ENCODE measurements at places on chromosomes 5 and 9.

- no peak for DNase-seq
Measured at GRCh38 chr9:124375726-124376125, 39.5 kb downstream of the PSMB7 start.

DNA sequence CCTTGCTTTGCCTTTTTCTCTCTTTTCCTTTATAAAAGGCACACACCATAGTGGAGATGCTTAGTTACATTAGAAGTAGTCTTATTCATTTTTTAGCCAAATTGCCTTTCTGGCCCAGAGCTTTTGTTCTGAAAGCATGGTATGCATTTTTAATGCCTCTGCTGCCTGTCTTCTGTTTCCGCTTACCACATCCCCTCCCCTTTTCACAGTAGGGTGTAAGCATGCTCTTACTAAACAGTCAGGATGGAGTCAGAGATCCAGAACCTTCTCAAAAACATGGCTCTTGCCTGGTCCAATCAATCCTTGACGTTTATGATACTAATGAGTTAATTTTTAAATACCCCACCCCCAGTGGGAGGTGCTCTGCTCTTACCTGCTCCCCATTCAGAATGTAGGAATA is 22.5 kb downstream of the PPP3R2 start:
- DNase-seq: no peak

DNA sequence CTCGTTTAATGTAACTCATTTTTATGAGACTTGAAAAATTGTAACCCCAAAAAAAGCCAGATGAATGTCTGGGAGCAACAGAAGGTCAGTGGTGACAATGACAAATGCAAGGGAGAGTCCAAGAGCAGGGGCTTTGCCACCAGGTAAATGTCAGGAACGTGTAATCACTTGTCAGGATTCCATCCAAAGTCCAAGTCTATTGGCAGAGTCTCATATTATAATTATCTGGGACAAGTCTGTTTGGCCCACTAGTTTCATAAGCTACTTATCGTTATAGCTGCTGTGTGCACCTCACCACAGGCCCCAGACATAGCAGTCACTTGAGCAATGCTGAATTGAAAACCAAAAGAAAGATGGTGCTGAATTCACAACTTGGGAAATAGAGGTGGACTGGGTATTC is 180.8 kb downstream of the DNAH5 start:
- DNase-seq: no peak

DNA sequence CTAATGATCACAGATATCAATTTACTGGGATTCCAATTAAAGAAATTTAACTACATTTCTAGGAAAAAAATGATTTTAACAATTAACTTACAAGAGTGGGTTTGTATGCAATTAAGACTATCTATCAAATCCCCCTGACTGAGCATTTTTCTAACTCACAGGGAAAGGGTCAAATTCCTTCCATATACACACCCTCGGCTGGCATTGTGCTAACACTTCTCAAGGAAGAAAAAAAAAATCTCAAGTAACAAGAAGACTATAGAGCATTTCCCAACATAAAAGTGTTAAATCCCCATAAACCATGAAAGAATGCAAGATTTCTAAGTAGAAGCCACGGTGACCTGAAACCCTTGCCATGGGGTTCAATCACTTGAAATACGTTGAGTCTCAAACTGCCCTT is 368.8 kb downstream of the GLIS3 start:
- DNase-seq: no peak

DNA sequence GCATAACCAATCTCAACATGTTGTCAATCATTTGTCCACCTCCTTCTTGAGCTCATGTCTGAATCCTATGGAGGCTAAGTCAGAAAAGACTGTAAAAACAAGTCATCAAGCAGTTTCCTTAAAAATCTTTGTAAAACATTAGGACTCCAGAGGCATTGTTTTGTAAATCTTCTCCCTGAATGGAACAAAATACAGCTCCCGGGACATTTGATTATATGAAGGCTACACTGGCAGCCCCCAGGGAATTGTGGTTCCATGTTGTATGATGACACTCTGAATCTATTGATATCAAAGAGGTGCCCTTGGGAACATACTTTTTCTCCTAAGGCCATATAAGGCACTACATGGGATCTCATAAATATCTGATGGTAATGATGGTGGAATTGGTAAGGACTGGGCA is 83.2 kb upstream of the NUDT12 start:
- no peak for DNase-seq

DNA sequence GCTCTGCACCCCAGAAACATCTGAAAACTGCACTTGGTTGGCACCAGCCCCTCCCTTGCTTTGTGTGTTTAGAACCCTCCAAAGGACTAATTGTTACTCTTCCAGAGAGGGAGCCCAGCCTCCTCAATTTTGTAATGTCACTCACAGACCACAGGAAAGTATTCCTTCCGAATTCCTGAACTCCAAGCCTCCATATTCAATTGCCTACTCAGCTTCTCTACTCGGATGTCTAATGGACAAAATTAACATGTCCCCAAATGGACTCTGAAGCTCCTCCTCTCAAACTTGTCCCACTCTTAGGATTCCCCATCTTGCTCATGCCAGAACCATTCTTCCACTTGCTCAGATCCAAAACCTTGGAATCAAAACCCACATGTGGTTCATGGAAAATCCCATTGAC is 3.9 kb upstream of the TMEM171 start:
- DNase-seq: no peak

DNA sequence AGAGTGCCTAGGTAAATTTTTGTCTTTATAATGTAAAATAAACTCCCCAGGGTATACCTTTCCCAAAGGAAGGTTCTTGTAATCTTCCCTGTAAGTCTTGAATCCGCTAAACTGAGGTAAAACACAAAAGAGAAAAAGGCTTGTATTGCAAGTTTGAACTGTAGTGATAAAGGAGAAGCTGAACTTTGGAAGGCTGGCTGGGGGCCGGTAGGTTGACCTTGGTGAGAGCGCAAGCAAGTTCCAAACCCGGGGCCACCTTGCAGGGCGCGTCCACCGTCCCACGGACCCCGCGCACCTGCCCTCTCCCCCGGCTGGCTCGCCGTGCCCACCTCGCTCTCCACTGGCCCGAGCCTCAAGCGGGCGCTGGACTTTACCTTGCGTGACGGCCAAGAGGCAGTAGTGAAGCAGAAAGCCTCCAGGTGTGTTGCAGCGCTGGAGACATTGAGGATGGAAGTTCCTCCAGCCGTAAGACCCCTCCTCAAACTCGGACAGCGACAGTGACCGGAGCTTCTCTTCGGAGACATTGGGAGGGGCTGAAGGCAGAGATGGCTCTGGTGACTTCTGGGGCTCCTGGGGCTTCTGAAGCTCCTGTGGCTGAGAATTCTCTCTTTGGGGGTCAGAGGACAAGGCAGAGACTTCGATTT is 428 bp downstream of the SLCO4C1 start:
- no peak for DNase-seq

GRCh38 chr5:137758715-137759306 is 4.6 kb upstream of the HNRNPA0 start:
- no peak for DNase-seq

DNA sequence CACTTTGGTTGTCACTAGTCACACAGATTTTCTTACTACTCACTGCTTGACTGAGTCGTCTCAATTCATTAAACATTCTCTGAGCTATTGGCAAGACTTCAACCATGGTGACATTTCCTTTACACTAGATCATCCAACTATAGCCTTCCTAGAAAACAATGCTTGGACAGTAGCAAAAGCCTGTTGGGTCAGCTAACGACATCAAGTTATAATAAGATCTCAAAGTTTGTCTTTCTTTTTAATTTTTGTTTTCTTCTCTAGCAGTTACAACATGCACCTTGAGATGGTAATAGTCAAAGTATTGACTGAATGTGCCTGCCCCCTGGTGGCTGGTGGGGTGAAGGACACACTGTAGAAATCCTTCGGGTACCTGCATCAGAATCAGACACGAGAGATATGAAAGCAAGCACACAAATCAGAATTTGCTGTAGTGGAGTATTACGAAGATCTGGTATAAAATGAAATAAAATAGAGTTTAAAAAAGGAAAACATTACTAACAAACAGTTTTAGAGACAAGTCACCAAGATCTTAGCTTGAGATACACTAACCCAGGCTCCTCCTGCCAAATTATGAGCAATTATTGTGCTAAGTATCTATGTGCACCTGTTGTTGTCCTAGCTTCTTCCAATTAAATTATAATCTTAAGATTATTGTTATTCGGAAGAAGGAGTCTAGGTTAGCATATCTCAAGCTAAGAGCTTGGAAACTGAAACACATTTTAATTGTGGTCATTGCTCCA is 81.2 kb downstream of the ARL15 start:
- DNase-seq: peak; percentile 39

- DNase-seq: no peak
Measured at GRCh38 chr5:172871536-172871935, 37.5 kb downstream of the ERGIC1 start.

- DNase-seq: peak; percentile 51
Measured at GRCh38 chr5:77628840-77629508, 9.5 kb downstream of the OTP start.

- no peak for DNase-seq
Measured at GRCh38 chr9:136799079-136799853, 3.1 kb downstream of the CCDC183 start.

- no peak for DNase-seq
Measured at GRCh38 chr9:74609671-74610405, 112.7 kb downstream of the RORB start.

DNA sequence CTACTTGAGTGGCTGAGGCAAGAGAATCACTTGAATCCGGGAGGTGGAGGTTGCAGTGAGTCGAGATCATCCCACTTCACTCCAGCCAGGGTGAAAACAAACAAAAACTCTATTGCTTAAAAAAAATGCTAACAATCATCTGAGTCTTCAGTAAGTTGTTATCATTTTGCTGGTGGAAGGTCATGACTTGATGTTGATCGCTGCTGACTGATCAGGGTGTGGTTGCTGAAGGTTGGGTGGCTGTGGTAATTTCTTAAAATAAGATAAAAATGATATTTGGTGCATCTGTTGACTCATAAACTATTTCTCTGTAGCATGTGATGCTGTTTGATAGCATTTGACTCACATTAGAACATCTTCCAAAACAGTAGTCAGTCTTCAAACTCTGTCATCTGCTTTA is 349.4 kb upstream of the PAPPA start:
- no peak for DNase-seq

DNA sequence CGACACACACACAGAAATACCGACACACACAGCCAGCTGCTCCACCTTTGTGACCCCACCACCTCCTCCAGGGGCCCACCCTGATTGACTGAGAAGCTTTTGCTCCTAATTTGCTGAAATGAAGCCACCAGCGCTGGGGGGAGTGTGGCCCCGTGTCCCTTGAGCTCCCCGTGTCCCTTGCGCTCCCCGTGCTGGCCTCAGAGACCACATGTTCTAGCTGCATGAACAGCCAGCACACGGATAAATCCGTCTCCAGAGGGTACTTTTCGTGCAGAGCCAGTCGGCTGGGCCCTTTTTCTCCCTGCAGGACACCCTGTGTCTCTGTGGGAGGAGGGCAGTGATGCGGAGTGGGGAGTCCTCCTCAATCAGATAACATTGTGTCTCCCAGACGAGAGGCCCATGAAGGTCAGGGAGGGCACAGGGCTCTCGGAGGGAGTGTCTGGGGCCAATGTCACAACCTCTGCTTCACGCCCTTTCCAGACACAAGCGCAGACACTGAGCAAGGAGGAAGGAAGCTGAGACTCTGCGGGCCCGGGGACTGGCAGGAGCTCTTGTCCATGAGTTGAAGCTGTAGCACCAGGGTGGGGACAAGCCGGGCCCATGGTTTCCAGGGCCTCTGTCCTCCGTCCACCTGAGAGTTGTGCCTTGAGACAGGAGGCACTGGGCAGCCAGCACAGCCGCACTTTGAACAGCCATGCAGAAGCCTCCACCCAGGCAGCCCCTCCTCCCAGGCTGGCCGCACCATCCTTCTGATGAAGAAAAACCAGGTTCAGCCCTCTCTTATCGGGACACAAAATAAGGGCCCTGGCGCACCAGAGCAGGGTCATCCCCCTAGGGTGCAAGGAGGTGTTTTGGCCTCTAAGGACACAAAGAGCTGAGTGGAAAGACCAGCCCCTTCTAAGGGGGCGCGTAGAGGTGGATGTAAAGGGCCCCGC is 36.4 kb upstream of the SLC6A19 start:
- no peak for DNase-seq

DNA sequence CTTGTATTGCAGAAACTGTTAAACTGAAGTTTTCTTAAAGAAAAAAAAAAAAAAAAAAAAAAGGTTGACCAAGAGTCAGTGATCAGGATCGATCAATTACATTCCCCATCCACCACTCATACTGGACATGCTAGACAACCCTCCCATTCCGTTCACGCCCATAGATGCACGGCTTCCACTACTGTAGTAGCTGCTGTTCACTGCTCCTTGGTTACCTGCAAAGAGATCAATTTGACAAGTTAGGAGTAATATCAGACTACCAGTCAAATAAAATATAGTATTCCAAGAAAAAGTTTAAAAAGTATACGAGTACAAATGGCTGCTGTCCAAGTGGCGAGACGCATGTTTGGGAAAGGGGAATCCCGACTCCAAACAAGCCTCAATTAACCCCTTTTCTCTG is 8.7 kb downstream of the HNRNPH1 start:
- DNase-seq: no peak

- DNase-seq: no peak
Measured at GRCh38 chr5:150186137-150186536, 3.7 kb upstream of the SLC6A7 start.

DNA sequence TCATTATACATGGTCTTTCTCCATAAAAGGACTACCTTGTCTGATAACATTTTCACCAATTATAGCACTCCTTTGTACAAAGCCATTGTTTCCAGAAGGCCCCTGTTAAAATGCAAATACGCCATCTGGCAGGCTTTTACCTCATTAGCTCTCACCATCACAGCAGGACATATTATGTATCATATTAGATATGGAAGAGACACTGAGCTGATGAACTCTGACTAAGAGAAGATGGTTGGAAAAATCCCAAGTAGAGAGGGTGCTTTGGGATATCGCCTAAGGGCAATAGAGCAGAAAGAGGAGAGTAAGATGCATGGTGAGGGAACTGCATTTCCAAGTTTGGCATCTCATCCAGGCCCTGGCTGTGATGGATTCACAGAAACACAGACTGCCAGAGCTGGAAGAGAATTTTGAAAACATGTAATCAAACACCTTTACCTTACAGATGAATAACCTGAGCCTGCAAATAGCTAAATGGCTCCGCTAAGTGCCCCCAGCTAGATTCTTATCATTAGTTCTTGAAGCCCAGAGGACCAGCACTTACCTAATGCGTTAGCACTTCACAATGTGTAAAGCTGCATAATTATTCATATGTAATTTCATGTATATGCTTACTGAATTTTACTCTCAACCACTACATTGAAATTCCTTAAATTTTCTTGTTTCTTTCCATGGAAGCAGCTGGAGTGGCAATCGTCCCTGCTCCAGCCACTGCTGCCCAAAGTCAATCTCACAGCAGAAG is 393.6 kb upstream of the IZUMO3 start:
- DNase-seq: no peak

DNA sequence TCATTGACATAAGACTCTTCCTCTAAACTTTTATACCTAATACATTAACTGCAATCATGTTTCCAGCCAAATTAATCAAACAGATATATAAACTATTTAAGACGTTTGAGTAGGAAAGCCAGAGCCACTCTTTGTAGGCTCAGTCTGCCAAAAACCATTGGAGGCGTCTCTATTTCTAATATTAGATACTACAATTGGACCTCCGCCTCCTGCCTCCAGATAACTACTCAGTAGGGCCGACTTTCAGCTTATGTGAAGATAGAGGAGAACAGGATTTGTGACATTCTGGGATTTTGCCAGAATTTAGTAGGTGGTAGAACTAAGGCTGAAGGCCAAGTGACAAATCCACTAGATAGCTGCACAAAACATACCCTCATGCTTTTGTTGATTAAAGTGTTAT is 463.0 kb downstream of the CETN3 start:
- DNase-seq: no peak

- DNase-seq: no peak
Measured at GRCh38 chr9:89658401-89658800, 53.6 kb downstream of the GADD45G start.

- no peak for DNase-seq
Measured at GRCh38 chr5:119168401-119168800, 97.5 kb downstream of the DMXL1 start.

Measured in GM13977 (cell line).